SK-N-MC (cell line): ENCODE measurements at places on chromosomes 3 and 15.

DNA sequence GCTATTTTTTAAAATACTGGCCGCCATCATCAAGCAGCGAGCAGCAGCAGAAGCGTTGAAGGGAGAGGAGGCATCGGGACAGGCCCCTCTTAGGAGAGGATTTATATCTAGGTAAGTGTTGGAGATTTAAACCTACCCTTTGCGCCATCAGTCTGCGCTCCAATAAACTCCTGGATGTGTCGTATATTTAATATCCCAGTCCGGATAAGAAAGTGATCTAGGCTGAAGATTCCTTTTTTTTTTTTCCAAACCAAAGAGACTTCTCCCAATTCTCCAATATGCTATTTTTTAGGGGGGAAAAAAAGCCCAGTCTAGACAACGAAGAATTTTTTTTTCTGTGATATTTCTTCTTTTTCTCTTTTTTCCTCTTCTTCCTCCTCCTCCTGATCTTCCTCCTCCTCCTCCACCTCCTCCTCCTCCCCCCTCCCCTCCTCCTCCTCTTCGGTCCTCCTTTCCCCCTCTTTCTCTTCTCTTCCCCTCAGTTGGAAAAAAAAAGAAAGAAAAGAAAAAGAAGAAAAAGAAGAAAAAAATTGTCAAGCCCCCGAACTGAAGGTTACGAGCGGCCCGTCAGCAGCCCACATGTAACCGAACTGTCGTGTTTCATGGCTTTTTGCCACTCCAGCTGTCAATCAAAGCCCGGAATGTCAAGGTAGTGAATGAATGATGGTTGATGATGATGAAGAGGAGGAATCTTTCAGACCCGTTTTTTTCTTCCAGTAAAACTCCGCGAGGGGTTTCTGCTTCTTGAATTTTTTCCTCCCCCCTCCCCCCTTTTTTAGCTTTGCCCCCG, 835 bp downstream of the MEIS2 start:
- no peak for DNase-seq

- DNase-seq = no peak
These were observed 224.8 kb downstream of the FAM43A start for GRCh38 chr3:194910414-194910984.

DNA sequence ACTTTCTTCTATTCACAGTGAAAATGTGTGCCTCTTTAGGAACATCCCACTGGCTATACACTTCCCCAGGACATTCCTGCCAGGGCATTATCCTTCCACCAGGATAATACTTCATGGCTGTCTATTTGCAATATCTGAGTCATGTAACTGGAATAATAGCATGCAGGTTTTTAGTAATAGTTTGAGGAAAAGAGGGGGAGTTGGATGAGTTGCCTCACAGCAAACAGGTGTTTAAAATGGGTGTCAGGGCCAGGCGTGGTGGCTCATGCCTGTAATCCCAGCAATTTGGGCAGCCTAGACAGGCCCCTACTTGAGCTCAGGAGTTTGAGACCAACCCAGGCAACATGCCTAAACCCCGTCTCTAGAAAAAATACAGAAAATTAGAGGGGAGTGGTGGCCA, 585.9 kb downstream of the DIPK2A start:
- no peak for DNase-seq

- DNase-seq = no peak
These were observed 6.6 kb upstream of the MUSTN1 start for GRCh38 chr3:52841211-52841980.

GRCh38 chr3:153952091-153952490, 169.1 kb upstream of the ARHGEF26 start:
- no peak for DNase-seq

DNA sequence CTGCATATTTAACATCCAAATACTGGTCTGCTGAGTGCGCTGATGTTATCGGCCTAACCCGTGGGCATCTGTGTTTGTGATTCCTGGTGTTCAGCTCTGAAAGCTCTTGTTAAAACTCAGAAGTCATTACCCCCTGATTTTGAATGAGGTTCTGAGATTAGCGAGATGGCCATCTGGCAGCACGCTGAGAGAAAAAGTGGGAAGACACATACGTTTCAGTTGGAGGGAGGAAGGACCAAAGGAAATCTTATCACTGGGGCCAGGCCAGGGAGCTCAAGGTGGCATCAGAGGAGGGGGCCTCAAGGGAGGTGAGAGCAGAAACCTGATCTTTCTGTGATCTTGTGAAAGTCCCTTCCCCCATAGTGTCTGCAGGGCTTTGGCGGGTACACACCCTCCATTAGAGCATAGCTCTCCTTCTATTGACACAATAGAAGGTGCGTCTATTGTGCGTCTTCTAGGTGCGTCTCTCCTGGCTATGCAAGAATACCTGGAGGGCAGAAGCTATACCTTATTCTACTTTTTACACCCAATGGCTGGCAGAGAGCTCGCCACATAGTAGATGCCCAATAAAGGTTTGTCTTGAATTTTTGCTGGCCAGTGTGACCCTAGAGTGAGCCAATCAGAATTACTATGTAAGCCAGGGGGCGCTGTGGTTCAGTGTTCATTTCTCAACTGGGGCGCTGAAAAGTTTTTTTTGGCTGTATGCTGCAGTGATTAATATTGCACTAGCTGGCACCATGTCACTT, 182.4 kb downstream of the SHQ1 start:
- DNase-seq = no peak

GRCh38 chr3:148005456-148005855, 596.3 kb downstream of the ZIC1 start:
- no peak for DNase-seq

- no peak for DNase-seq
These were observed 109.7 kb upstream of the FAM3D start for GRCh38 chr3:58776231-58776630.

GRCh38 chr3:13005301-13005700, 67.9 kb downstream of the IQSEC1 start:
- DNase-seq = no peak

- DNase-seq = no peak
These were observed 585 bp downstream of the SLCO3A1 start for GRCh38 chr15:91853948-91854638.

GRCh38 chr3:182760576-182761164, 32.6 kb upstream of the ATP11B start:
- DNase-seq = no peak

GRCh38 chr3:175564363-175564762, 705.2 kb downstream of the NAALADL2 start:
- DNase-seq = peak; percentile 68

GRCh38 chr3:46866720-46867549, 3.7 kb upstream of the MYL3 start:
- no peak for DNase-seq

- no peak for DNase-seq
These were observed 55.8 kb downstream of the LPP start for GRCh38 chr3:188209740-188210139.

DNA sequence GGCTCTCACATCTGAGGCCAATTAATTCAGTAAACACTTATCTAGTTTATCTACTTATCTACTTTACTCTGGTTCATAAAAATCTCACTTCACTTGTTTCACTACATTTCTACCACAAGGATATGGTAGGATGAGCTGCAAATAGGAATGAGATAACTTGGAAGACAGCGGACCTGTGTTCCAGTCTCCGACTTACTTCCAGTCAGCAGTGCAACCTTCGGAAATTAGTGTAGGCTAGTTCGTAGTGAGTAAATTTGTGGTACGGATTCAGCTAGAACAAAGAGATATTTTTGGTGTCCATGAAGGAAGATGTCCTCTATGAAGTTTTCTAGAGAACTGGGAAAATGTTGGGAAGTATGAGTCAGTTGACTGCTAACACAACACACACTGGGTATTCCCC, 66.3 kb downstream of the TPRG1 start:
- no peak for DNase-seq

- DNase-seq = no peak
These were observed 44.5 kb upstream of the MAGI1 start for GRCh38 chr3:66083096-66083678.

DNA sequence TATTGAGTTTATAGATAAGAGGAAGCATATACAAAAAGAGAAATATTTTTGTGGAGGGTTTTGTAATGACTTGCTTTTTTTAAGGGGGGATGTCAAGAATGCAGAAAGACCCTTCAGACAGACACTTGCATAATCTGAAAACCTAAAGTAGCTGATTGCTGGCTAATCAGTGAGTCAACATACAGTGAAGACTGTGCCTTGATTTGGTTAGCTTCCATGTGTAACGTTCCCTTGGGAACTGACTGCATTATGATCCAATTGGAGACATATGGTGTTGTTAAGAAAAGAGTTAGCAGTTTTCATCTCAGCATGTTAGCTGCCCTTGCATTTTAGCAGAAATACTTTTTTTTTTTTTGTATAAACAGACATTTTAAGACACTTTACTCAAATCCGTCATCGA, 483.2 kb downstream of the RBMS3 start:
- DNase-seq = peak; percentile 42
